ENCODE measurements at places on chromosomes 2 and 18.

GRCh38 chr2:182069416-182069815, 83.8 kb downstream of the PPP1R1C start:
- no peak for DNase-seq

DNA sequence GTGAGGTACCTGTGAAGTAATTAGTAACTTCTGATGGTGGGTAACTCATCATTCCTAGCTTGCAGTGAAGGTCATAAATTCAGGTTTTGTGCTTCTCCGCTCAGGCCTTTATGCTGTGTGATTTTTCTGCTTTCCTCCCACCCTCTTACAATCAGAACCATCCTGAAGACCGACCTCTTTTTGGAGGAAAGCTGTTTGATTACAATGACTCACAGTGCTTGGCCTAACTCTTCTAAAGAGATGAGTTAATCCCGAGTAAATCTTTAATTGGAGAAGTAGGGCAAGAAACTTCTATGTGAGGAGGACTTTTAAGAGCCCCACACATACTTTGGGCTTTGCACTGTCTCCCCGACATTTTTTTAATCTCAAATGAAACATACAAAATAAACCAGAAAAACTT, 53.1 kb downstream of the TTC27 start:
- no peak for DNase-seq

- no peak for DNase-seq
These were observed 107.6 kb downstream of the BIRC6 start for GRCh38 chr2:32464431-32464830.

DNA sequence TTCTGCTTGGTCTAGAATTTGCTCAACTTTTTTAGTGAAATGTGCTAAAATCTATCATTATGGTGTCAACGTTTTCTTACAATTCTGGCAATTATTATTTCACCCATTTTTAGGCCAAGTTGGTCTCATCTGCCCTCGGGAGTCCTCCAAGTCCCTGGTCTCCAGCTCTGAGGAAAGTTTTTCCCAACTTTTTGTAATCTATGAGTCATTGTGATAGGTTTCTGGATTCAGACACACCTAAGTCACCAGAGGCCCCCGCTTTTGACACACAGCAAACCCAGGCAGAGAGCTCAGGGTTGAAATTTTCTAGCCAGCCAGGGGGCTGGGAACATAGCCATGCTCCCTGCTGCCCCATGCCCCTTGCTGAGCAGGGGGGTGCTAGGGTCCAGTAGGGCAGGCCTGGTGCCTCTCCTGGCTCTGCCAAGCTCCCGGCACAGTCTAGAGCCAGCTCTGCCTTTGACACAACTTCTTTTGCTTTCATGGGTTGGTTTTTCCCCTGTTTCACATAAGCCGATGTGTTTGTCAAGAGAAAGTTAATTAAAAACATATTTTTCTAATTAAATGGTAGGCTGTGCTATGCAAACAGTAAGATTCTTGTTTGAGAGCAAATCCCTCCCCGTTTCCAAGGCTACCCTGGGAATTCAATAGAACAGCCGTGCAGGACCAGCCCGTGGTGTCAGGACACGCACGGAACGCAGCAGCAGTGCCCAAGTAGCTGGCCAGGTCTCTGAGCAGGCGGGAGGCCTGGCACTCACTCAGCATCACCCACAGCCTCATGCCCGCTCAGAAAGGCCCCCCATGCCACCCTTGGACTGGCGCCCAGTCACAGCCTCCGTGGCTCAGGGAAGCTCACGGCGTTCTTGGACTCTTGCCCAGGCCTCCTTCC, 25.5 kb upstream of the SNED1 start:
- no peak for DNase-seq

DNA sequence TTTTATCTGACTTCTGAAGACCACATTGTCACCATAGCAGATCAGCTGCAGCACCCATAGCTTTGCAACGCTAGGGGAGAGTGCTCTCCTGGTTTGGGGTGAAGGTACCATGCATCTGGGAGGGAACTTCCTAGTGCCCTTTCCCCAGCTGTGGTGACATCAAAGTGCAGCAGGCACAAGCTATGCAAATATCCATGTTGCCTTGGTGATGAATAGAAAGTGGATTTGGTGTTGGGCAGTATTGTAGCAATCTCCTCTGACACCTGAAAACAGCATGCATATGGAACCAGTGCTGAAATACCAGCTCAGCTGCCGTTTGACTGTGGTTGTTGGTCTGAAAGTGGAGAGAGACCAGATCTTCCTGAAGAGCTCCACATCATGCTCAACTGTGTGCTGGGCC, 37.1 kb downstream of the BCL2L11 start:
- no peak for DNase-seq

GRCh38 chr18:55001394-55002024, 42.2 kb upstream of the CCDC68 start:
- no peak for DNase-seq

- DNase-seq: no peak
These were observed 11.9 kb downstream of the WDR43 start for GRCh38 chr2:28906376-28906775.

DNA sequence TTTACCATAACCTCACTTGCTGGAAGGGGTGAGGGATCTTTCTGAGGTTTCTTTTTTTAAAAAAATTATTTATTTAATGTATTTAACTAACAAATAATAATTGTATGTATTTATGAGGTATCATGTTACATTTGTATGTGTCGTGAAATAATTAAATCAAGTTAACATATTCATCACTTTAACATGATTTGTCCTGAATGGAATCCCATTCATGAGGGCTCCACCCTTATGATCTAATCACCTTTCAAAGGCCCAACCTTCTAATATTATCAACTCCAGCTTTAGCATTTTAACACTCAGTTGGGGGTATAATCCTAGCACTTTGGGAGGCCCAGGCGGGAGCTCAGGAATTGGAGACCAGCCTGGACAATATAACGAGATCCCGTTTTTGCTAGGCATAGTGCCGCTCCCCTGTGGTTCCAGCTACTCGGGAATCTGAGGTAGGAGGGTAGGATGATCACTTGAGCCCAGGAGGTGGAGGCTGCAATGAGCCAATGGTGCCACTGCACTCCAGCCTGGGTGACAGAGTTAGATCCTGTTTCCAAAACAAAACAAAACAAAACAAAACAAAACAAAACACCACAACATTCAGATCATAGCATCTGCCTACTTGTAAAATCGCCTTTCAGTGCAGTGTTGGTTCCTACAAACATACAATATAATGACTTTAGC, 1.1 kb upstream of the TAF4B start:
- DNase-seq: no peak

- DNase-seq: no peak
These were observed 101.4 kb downstream of the WDPCP start for GRCh38 chr2:63486861-63487290.

DNA sequence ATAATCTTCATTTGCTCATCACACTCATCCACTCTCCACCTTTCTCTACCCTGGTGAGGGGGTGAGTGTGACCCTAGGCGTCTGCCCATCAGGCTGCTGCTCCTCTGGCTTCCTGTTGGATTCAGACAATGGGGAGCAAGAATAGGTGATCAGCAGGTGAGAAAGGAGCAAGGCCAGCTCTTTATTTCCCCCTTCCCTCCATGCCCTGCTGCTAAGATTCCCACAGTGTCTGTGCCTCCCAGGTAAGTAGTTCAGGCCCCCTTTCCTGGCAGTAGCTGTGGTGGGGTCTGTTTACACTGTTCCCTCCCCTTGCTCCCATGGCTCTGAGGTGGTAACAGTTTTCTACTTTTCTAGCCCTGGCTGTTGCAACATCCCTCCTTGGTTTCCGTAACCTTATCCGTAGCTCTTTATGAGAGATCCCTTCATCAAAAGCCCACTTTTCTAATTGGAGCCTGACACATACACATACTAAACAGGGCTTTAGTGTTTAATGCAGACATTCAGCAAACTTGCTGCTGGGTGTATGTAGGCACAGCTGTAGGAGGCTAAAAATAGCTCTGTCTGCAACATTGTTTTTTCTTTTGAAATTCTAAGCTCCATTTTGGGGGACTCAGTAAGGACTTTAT, 27.5 kb downstream of the MAP2 start:
- no peak for DNase-seq

DNA sequence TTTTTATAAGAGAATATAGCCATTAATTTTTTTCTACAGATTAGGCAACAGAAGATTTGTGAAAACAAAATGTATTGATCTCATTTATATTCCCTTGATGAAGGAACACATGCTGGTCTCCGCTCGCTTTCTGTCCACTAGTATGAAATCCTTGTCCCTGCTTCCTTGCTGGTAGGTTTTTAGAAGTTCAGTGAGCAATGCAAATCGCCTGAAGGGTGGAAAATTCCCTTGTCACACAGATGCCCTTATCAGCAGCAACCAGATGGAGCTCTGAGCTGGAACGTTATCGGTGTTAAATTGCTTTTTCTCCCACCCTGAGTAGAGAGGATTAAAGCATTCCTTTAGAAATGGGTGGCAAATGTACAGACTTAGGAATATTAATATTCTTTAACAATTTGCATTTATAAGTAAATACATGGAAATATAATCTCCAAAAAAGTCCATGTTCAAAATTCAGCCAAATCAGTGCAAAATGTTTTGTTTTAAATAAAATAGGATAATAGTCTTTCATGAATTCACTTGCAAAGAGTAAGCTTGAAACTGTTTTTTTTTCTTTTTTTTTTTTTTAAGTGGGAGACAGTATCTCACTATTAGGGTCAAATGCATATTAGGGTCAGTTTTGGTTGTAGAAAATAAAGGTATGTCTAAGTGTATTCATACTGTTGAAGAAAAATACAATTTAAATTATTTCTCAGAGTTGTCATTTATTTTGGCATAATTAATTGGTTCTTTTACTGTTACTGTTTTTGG, 164.0 kb upstream of the MYO3B start:
- no peak for DNase-seq

DNA sequence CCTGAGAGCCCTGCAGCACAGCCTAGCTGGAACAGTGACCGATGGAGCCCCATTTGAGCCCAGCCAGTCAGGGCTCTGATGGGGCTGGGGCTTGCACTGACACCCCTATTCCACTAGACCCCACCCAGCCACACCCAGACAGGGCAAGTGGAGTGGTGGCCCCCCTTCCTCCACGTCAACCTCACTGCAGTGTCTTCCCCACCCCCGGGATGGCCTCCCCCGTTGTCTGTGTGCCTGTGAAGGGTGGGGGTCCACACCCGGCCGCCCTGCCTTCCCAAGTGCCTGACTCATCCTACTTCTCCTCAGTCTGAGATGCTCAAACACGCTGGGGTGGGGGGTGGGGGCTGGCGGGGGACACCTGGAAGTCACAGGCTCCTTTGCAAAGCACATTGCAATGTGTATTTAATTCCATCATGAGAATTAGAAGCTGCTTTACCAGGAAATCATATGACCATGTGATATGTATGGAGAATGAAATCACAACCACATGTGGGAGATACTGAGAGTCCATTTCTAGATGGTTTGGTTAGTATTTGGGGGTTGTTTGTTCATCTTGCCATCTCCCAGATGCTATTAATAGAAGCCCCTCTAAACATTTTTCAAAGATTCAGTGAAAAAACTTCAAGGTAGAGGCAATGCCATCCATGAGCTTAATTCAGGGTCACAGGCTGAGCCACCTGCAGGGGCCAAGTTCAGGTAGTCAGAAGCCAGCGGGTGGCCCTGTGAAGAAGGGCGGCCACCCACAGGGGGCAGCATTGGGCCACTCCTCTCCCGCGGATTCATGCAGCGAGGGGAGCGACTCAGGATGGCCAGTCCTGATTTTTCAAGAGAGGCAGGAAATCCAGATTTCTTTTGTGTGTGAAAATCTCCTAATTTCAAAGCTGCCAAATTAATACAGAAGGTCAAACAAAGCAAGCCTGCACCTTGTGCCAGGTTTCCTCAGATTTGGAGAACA, 22.7 kb upstream of the GMPPA start:
- DNase-seq: no peak

DNA sequence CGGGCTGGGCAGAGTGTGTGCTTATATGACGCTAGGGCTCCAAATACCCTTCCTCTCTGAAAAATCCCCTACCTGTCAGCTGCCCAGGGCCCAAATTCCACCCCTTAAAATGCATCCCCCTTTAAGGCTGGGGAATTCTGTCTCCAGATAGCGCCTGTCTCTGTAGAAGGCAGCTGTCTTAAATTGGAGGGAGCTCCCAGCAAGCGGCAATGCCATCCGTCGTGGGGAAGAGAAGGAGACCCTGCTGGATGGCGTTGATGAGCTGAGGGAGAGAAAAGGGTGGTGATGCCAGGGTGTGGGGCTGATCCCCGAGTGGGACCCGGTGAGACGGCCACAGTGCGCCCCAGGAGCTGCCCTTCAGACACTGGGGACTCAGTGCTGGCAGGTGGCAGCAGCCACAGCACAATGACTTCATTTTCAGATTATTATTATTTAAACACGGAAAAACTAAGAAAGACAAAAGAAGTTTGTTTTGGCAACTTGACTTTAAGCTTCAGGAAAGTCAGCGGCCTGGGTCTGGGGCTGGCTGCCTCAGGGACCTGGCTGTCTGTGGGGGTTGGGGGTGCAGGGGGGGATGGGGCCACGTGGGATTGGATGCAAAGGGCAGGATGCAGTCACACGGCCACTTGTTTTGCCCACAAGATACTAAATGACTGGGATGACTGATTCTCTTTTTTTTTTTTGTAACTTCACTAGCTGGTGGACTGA, 152.8 kb downstream of the TFCP2L1 start:
- no peak for DNase-seq

DNA sequence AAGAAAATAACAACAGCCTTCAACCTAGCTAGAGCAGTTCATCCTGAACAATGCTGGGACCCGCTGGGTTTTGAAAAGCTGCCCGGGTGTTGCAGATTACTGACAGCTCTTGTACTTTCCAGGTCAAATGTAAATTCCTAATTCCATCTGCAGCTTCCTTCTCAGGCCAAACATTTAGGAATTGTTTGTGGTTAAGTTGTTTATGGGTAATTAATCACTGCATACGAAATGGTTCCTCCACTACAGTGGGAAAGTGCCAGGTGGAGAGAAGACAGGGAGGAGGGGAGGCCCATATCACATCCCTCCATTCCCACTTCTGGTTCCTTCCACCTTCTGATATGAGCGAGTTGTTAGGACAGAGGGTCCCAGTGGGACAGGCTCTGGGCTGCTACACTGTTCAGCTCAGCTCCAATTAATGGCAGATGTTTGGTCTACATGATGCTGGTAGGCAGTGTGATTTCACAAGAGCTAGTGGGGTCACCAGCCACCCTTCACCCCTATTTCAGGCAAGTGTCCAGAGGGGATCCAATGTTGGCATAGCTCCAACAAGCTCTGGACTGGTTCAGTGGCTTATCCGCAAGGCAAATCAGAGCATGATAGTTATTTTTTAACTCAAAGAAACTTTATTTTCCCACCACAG, 112.9 kb upstream of the ACAA2 start:
- no peak for DNase-seq

DNA sequence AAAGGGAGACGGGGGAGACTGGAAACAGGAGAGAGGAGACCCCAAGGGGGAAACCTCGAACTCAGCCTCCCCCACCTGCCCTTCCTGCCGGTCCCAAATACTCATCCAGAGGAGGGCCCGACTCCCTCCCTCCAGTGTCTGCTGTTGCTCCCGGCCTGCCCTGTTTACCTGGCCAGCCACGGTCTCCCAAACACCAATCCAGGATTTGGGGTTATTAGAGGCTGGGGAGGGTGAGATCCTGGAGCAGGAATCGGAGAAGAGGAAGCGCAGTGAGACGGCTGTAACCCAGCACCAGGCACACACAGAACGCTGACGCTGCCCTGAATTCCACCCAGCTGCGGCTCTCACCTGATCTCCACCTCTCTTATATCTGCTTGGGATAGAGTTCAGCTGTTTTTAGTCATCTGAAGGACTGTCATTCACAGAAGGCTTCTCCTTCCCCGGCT, 213.0 kb downstream of the TNS1 start:
- no peak for DNase-seq
